CD4-positive, alpha-beta memory T cell (primary cell): ENCODE measurements at places on chromosomes 1 and 21.

DNA sequence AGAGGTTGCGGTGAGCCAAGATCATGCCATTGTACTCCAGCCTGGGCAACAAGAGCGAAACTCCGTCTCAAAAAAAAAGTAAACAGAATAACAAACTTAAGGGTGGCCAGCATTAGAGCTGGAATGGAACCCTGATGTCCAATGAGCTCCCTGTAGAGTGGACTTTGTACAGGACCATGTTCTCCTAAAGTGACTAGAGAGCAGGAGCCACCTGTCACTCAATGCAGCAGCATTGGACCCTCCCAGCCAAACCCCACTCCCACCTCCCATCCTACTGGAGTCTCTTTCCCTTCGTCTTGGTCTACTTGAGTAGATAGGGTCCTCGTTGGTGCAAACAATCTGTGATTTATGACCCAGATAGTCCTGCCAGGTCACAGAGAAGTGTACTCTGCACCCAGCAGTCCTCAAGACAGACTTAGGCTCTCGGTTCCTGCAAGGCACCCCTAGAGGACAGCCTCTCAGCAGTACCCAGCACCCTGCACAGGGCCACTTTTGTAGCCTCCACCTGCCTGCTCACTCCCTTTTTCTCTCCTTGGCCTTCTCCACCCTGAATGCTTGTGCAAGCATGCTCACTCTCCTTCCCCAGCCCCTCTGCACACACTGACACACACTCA is 69.2 kb upstream of the ZNF281 start:
- DNase-seq: no peak

DNA sequence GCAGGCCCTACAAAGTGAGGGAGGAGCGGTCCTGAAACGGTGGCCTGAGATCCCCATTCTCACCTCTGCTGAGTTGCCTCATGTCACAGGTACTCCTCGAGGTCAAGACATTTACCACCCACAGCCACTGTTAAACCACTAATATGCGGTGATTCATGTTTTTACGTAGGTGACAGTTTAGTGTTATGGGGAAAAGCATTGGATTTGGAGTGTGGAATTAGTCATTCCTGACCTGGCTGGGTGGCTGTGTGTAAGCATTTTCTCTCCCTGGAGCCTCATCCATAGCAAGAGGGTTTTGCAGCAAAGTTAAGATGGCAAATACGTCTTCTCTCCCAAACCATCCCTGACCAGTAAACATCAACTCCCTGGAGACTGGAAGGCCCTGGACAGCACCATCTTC is 57.8 kb upstream of the KCNJ6 start:
- no peak for DNase-seq

- DNase-seq: no peak
Measured at GRCh38 chr1:21212126-21212525, 35.4 kb upstream of the EIF4G3 start.

DNA sequence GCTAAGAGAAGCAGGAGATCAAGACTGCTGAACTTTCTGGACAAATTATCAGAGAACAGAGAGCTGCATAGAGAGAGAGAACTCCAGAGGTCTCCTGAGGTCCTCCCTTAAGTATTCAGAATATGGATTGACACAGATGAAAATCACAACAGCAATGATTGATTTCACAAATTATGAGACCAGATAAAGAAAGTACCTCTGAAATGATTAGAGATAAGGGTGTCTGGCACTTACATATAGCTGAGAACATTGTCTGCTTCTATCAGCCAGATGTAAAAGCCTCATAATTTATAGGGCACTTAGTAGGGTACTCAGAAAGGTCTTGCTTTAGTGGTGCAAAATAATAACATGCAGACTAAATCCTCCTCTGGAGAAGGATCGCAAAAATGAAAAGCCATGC is 1301.8 kb downstream of the BRINP3 start:
- no peak for DNase-seq

- no peak for DNase-seq
Measured at GRCh38 chr1:44619261-44619900, 54.9 kb downstream of the TMEM53 start.

DNA sequence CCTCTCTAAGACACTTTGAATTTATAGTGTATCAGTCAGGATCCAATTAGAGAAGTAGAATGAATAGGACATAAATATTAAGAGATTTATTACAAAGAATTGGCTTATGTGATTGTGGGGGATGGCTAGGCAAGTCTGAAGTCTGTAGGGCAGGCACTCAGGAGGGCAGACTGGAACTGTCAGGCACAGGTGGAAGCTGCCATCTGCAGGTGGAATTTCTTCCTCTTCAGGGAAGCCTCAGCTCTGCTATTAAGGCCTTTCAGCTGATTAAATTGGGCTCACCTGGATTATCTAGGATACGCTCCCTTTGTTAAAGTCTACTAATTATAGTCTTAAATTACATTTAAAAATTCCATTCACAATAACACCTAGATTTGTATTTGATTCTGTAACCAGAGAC is 92.0 kb upstream of the HAO2 start:
- no peak for DNase-seq

- peak; percentile 97 for DNase-seq
Measured at GRCh38 chr1:25774921-25775771, 24.8 kb upstream of the SELENON start.

DNA sequence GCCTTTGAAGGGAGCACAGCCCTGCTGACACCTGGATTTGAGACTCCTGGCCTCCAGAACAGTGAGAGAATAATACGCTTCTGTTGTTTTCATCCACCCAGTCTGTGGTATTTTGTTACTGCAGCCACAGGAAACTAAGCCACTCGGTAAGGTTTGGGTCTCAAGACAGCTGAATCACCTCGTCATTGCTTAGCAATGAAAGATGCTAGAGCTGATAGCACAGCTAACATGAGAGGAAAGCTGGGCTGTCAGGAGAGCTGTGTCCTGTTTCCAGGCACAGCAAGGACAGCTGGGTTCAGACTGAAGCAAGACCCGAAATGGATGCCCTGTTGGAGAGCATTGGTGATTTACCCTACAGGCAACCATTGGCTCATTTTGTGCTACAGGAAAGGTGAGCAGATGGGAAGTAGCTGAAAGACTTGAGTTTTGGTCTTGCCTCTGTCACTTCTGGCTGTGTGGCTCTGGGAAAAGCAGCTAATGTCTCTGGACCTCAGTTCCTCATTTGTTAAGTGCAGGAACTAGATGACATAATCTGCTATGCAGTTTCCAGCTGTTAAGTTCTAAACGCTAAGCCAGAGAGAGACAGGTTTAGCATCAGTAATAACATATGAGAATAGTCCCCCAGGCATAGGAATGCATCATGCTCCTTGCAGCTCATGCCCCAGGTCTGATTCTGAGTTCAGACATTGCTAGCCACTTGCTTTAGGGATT is 58.0 kb downstream of the CLIC6 start:
- no peak for DNase-seq

DNA sequence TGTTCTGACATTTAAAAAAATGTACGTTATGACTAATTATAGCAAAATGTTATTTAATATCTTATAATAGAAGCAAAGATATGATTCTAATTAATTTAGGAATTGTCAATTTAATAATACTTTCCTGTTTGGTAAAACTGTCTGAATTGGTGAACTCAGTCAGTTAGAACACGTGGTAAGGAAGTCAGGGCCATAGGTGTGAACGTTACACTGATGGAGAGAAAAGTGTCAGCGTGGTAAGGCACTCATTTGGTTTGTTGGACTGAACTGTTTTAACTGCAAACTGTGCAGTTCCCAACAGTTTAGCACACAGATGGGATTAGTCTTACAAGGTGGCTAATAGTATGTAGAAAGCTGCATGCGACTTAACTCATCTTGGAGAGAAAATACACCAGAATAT is 102.9 kb downstream of the EPB41 start:
- no peak for DNase-seq

DNA sequence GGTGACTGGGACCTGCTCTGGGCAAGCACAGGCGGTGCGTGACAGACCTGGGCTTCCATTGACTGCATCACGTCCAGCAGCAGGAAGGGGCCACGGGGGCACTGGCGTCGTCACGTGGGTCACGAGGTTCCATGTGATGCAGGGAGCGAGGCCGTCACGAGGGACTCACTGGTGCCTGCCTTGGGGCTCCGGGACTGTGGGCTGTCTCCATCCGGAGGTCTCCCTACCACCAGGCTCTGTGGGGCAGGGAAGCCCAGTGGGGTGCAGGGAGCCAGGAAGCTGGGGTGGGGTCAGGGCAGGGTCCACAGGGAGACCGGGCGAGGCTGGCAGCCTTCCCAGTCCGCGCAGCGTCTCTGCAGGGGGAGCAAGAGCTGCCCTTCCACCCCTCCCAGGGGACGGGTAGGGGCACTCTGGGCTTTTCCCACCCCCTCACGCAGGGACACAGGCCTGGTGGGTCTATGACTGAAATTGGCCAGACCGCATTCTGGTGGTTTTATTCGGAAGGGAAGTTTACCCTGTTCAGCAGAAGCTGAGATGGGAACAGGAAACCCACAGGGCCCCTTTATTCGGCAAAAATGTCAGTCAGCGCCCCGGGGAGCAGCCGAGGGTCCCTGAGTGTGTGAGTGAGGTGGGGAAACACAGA is 416 bp upstream of the TNFRSF14 start:
- DNase-seq: peak; percentile 51

DNA sequence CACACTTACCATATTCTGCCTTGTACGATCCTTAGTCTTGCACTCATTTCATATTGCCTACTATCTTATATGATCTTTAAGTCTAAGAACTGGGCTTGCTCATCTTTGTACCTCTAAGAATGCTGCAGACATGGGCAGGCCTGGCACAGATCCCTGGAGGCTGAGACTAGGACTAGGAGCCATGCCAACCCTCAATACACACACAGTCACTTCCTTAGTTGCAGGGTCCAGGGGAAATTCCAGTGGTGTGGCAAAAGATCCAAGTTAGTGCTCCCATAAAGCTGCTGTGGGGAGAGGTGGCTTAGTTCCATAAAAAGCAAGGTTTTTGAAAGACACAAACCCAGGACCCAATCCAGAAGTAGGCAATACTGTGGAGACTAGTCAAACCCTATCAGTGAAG is 59.9 kb downstream of the CYYR1 start:
- DNase-seq: no peak

DNA sequence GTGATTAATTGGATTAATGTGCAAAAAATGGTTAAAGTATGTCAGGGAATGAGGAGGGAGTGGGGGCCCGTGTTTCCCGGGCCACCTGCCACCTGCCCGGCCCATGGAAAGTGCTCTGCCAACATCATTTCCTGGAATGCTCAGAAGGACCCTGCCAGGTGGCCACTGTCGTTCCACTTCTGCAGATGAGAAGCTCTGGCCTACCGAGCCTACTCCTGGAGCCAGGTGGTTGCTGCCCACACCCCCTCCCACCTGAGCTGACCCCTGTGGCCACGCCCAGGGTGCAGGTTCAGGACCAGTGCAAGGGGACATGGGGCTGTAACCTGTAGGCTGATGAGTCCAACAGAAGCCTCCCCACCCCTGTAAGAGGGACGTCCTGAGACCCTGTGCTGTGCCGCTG is 99.7 kb downstream of the PRDM16 start:
- DNase-seq: no peak

DNA sequence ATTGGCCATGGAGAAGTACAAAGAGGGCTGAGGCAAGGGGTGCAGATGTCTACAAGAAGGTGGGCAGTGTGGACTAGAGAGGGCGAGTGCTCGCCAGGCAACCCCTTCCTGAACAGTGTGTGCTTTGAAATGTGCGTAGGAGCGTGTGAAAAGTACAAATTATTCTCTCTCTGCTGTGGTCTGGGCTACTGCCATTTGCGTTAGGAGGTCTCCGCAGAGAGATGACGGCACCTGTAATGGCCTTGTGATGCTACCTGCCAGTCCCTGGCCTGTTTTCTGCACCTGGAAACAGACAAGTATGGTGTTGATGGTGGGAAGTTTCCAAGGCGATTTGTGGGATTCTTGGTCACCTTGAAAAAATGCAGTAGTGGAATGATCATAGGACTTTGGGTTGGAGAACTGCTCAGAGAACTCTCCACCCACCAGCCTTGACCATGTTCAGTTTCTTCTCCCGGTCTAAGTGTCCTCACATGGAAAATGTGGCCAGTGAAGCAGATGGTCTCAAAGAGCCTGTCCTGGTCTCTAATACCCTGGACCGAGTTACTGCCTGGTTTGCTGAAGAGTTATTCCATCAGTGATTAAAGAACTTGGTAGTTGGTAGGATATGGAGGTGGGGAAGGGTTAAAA is 74.5 kb downstream of the MRPS6 start:
- DNase-seq: no peak
